NCI-H345 (cell line): ENCODE measurements at places on chromosomes 2 and 18.
A peak's percentile ranks its signal among the peaks of the same experiment; 100 is the strongest.

DNA sequence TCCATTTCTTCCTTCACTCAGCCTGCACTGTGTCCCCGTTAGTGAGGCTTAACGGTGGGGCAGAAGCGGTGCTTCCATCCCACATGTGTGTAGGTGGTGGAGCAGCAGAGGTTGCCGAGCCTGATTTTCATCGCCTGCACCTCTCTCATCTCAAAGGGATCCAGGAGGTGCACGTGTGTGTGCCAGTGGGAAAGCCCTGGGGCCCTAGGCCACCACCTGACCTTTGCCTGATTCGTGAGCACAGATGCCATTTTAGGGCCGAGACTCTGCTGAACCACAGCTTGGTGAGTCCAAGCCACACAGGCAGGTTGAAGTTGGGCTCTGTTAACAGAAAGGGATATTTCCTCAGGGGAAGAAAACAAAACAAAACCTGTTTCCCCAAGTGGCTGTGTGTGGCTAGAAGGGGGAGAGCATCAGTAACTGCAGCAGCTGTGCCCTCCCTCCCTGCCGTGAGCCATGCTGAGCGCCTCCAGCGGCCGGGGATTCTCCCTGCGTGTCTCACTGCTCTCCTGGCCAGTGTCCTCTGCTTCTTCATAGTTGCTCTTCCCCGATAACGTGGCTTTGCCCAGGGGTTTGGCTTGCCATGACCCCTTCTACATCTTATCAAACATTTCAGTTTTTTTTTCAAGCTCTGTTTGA lies 81.5 kb downstream of the MAPRE2 start:
- peak; percentile 20 for DNase-seq

GRCh38 chr18:47870605-47871004 lies 59.9 kb downstream of the SMAD2 start:
- DNase-seq: no peak

DNA sequence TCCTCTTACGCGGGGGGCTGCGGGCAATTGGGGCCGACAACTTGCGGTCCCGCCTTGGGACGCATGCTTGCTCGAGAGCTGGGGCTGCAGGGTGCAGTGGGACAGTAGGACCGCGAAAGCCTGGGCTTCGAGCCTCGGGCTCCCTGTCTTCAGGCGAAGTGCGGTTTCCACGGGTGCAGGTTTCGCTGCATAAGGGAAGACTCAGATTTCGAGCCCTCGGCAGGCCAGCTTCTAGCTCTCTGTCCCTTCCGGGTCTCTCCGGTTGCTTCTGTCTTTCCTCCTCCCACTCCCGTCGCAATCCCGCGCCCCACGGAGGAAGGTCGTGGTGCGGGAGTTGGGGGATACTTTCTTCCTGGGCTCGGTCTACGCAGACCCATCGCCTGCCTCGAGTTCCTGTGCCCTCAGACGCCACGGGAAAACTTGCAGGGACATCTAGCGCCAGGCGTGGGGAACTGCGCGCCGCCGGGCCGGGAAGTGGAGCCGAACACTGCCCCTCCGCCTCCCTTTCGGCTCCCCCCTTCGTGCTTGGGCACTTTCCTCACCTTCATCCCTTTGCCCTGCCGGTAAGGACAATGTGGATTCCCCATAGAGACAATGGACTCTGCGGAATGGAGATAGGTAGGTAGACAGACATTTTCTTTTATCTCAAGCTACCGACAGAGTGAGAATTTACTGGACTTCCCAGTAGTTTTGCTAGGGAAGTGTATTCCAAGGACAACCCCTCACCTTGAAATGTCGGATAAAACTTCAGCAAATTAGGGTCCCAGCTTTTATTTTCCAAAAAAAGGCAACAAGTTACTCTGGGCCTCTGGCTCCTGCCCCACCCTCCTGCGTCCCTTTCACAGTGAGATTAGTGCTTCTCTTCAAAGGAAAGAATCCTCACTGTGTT lies 4.2 kb upstream of the HOXD13 start:
- peak; percentile 78 for DNase-seq

- DNase-seq: no peak
Measured at GRCh38 chr18:77366067-77366719, 116.5 kb downstream of the GALR1 start.

DNA sequence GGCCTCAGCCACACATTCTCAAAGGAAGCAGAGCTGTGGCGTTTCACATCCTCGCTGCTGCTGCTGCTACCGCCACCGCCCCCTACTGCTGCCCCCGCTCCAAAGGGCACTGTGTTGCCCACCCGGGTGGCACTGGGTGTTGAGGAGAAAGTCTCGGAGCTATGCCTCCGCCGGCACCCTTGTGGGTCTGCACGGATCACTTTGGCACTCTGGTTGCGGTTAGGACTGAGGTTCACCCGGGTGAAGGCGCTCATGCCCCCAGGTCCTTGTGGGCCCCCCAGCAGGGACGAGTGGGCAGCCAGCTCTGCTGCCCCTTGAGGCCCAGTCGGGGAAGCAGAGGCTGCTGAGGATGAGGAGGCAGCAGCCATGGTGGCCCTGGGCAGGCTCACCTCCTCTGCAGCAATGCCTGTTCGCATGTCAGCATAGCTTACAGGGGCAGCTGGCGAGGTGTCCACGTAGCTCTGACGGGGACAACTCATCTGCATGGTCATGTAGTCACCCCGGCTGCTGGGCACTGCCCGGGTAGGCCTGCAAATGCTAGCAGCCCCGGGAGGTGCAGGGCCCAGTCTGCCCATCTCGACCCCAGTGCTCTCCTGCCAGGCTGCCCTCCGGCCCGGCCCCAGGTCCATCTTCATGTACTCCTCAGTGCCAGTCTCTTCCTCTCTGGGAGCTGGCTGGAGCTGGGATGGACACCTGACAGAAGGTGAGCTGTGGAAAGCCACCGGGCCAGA lies 4.2 kb downstream of the IRS1 start:
- DNase-seq: no peak

DNA sequence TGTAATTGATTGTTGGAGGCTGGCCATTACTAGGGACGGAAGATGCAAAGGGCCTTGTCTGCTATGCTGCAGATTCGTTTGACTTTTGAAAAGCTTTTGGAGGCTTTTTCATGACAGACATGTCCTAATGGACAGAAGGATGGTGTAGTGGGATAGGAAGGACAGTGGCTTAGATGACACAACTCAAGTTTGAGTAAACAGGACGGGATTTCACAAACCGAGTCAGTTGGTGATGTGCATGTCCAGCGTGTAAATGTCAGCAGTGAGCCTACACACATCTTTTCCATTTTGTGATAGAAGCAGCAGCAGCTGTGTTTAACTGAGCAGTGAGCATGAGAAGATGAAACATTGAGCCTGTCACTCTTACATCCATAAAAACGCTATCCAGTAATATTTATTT lies 76.0 kb downstream of the NCK2 start:
- DNase-seq: no peak
